ENCODE measurements at places on chromosomes 11 and 22.

- no peak for DNase-seq
Measured at GRCh38 chr11:1782831-1783724, 19.4 kb upstream of the CTSD start.

- no peak for DNase-seq
Measured at GRCh38 chr11:44351006-44351660, 41.2 kb upstream of the ALX4 start.

GRCh38 chr11:8321876-8322275, 58.2 kb upstream of the LMO1 start:
- DNase-seq = no peak

GRCh38 chr22:50523806-50524675, 1.4 kb downstream of the SCO2 start:
- no peak for DNase-seq

DNA sequence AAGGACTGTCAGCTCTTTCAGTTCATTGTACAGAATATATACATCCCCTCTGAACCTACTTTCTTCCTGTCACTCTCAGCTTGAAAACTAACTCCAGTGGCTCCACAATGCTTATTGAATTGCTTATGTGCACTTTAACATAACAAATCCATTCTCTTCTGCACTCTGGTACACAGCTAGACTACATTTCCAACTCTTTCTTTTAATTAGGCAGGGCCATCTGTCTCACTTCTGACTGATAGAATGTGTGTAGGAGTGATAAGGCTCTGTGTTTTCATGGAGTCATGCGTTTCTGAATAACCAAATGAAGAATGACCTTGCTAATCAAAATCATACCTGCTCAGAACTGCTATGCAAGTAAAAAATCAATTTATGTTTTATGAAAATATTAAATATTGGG, 278.5 kb upstream of the CCDC179 start:
- no peak for DNase-seq

Measured in T-helper 1 cell (primary cell).